NB4 (cell line): ENCODE measurements at places on chromosomes 11 and 22.

DNA sequence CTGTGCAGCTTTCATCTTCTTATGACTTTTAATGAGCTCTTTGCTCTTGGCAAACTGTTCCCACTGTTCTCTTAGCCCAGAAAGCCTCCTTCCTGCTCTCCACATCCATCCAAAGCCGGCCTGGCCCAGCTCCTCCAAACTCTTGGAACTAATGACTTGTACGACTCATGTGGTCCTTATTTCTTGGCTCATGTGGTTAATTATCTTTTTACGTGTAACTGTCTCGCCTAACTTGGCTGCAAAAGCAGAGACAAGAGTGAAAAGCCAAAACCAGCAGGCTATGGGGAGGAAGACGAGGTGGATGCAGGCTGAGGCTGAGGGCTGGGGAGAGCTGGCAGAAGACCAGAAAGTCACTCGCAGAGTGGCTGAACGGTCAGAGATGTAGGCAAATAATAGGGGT, 5.5 kb downstream of the CSNK2A3 start:
- no peak for DNase-seq

GRCh38 chr11:816433-816779, 2.3 kb upstream of the PNPLA2 start:
- DNase-seq, result no peak

DNA sequence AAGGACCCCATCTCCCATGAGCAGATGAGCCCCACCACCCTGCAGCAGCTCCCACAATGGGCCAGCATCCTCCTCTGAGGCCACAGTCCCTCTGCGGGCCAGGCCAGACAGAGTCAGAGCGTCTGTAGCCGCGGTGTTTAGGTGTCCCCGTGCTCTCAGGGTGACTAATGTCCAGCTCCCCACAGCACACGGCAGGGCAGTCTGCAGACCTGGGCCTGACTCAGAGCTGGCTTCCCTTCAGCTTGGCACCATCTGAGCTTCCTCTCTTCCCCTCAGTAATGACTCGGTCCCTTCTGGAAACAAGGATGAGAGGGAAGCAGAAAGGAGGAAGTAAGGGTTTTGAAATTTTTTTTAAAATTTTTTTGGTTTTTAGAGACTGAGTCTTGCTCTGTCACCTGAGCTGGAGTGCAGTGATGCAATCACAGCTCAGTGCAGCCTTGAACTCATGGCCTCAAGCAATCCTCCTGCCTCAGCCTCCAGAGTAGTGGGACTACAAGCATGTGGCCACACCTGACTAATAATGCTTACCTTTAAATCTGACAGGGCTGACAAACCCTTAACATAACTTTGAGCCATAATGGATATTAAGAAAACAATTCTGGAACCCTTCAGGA, 28.5 kb downstream of the LRRC74B start:
- DNase-seq, result peak; percentile 71

DNA sequence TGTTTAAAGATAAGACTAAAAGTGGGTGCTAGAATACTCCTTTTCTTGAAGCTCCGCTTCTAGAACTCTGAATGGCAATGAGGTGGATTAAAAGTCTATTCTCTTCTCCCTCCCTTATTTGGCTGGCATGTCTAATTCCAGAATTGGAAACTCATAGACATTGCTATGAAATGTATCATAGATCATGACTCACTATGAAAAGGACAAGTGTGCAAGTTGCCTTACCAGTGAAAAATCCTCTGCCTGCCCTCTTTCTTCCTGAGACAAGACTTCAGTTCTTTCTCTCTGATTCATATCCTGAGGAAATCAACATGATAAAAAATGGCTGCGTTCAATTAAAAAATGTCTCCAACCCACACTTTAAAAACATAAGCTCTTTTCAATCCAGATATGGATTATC, 73.2 kb upstream of the BLID start:
- DNase-seq, result no peak

DNA sequence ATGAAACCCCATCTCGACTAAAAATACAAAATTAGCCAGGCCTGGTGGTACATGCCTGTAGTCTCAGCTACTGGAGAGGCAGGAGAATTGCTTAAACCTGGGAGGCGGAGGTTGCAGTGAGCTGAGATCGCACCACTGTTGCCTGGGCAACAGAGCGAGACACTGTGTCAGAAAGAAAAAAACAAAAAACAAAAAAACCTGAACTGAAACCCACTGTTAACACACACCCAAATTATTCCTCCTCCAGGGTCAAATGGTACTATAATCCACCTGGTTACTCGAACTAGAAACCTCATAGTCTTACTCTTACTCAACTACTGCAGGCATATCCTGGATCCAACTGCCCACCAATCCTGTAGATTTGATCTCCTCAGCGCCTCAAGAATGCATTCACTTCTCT, 35.5 kb downstream of the USP28 start:
- no peak for DNase-seq

GRCh38 chr11:101030015-101030414, 99.6 kb downstream of the PGR start:
- no peak for DNase-seq

DNA sequence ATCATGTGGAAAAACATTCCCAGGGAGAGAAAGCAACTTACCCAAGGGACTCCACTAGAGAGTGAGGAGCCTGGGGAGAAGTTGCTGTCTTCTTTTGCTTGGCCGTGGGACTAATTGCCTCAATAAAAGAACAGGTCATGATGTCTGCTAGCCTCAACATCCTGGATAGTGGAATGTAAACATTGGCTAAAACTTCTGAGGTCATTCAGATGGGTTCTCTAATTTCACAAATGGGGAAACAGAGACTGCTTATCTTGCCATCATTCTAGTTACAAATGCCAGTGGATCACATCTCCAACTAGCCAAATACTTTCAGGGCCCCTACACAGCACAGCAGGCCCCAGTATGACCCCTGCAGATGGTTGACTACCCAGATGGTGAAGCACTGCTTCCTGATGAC, 28.4 kb upstream of the PAMR1 start:
- no peak for DNase-seq

GRCh38 chr22:37427711-37428635, 694 bp upstream of the ELFN2 start:
- DNase-seq, result no peak

- DNase-seq, result peak; percentile 46
Measured at GRCh38 chr11:1546536-1547466, 25.3 kb downstream of the DUSP8 start.

DNA sequence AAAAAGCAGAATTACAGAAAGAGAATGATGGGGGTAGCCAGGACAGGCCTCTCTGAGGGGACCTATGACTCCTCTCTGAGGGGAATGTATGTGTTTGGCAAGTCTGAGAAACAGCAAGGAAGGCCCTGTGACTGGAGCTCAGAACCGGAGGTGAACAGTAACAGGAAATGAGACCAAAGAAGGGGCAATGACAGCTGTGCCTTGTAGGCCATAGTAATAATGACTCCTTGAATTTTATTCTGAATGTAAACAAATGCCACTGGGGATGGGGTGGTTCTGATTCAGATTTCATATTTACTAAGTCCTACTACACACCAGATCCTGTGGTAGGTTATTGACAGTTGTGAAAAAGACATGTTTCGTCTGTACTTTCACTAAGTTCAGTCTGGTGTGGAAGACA, 52.8 kb upstream of the APOA1 start:
- DNase-seq, result no peak

DNA sequence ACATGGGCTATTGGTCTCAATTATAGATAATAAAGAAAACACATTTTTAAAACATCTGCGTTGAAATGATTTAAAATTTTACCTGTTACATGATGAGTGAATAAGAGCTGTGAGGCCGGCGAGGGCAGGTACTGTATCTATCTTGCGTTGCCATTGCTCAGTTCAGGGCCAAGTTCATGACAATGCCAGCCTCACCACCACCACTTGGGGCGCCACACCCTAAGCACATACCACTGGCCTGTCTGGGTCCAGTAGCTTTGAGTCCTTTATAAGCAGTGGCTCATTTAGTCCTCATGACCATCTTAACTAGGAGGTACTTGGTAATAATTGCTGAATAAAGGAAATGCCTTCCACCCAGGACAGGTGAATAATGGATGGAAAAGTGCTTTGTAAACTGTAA, 14.5 kb upstream of the MB start:
- peak; percentile 72 for DNase-seq

DNA sequence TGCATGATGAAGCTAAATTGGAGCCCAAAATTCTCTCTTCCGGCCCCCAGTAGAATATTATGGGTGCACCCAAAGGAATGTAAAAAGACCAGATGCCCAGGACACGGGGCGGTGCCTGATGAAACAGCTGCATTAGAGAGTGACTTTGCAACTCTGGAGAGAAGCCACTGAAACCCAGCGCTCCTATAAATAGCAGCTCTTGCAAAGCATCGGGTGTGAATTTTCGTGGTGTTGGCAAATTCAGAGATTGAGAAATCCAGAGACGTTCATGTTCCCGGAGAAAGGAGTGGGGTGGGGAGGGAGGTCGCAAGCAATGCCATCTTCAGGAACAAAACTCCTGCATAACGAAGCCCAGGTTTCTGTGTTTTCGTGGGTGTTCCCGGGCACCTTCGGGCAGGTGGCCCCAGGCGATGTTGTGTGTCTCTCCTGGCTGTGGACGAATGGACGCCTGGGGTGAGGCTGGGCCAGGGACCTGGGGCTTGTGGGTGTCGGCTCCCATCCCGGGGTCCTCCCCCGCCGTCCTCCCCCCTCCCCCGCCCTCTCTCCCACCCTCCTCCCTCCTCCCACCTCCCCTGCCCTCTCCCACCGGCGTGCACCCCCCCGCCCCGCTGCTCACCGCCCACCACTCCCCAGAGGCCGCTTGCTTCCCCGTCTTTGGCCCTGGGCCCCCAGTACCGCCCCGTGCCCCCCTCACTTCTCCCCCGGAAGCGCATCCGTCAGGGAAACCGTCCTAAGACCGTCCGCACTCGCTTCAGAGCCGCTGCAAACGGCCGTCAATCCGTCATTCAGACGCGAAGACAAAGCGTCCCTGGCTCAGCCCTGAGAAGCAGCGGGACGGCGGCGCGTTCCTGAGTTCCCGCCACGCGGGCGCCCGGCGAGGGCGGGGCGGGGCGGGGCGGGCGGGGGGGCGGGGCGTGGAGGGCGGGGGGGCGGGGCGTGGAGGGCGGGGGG, 26.7 kb upstream of the TOLLIP start:
- peak; percentile 96 for DNase-seq

- DNase-seq, result no peak
Measured at GRCh38 chr22:22693531-22693884, 49.1 kb downstream of the GGTLC2 start.

GRCh38 chr11:115458877-115459276, 45.3 kb downstream of the CADM1 start:
- DNase-seq, result no peak

DNA sequence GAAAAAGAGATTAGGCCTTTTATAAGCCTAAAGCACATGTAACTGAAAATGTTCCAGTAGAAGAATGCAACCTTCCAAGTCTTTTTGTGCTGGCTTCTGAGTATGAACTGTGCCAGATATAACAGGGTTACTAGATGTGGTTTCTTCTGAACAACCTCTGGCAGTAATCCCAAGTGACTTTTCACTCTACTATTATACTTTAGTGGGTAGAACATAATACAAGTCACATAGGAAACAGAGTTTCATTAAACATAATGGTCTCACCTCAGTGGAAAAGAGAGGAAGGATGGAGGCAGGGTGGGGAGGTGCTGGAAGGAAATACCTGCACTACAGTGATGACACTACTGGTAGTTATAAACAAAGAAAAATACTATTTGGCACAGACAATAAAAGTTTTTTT, 81.3 kb downstream of the PHF21A start:
- DNase-seq, result no peak

DNA sequence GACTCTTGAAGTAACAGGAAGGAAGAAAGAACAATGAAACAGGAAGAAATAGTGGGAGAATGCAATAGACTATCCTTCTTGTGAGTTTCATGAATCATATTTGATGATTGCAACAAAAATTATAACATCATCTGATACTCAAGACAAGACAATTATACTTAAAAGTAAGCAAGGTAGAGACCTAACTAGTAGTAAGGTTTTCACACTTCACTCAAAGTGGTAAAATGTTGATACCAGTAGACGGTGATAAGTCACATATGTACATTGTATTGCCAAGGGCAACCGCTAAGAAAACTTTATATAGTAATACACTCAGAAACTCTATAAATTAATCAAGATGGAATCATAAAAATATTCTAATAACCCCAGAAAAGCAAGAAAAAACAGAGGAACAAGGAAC, 107.8 kb downstream of the CYP2R1 start:
- DNase-seq, result no peak

DNA sequence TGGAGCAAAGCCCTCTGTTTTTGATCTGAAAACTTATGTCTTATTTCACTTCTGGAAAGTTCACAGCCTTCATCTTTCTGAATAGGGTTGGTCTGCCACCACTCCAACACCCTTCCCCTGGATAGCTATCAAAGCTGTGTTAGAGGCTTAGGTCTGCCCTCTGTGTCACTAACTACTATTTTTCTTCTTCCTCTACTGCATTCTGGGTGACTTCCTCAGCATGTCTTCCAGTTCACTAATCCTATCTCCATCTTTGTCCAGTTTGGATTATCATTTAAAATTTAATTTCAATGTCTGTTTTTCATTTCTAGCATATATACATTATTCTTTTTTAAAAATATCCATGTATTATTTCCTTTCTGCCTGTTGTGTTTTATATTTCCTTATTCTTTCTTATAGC, 84.6 kb downstream of the ZNRF3 start:
- DNase-seq, result no peak

GRCh38 chr11:113270080-113270479, 44.3 kb upstream of the TTC12 start:
- no peak for DNase-seq

DNA sequence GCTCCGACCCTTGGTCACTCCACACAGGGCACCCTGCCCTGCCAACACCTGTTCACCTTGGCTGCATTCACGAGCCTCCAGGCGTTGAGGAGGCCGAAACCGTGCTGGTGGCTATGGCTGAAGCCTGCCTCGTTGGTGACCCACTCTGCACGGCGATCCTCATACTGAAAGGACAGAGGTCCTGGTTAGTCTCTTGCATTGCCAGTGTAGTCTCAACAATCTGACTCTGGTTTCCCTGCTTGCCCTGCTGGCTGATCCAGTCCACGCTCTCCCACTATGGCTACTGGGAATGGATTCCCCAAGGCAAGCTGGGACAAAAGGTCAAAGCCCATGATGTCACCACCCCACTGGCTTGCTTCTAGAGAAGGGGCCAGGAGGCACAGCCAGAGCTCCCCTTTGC, 12.9 kb downstream of the PCSK7 start:
- DNase-seq, result no peak

- no peak for DNase-seq
Measured at GRCh38 chr11:8731647-8732323, 49.2 kb downstream of the RPL27A start.

GRCh38 chr11:58639103-58639502, 16.6 kb downstream of the CNTF start:
- DNase-seq, result no peak

GRCh38 chr11:72352859-72353551, 81.3 kb downstream of the CLPB start:
- peak; percentile 19 for DNase-seq

GRCh38 chr22:21731503-21731902, 4.1 kb downstream of the YPEL1 start:
- no peak for DNase-seq

DNA sequence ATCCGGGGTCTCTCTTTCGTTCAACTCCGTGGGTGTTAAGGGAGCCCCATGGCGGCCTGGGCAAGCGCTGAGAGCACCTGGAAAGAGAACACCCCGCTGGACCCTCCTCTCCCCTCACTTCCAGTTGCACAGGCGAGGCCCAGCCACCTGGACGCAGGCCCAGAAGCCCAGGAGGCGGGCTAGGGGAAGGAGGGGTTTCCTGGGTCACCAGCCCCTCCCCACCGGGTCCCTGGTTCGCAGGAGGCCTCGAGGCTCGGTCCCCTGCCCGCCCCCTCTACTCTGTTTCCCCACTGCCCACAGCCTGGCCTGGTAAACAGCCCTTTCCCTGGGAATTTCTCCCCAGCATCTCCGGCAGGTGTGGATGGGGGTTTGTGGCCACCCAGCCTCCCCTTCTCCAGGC, 8.5 kb upstream of the NFAM1 start:
- DNase-seq, result no peak
